Neuronal stem cell (in vitro differentiated cells): ENCODE measurements at places on chromosomes 3 and 15.

DNA sequence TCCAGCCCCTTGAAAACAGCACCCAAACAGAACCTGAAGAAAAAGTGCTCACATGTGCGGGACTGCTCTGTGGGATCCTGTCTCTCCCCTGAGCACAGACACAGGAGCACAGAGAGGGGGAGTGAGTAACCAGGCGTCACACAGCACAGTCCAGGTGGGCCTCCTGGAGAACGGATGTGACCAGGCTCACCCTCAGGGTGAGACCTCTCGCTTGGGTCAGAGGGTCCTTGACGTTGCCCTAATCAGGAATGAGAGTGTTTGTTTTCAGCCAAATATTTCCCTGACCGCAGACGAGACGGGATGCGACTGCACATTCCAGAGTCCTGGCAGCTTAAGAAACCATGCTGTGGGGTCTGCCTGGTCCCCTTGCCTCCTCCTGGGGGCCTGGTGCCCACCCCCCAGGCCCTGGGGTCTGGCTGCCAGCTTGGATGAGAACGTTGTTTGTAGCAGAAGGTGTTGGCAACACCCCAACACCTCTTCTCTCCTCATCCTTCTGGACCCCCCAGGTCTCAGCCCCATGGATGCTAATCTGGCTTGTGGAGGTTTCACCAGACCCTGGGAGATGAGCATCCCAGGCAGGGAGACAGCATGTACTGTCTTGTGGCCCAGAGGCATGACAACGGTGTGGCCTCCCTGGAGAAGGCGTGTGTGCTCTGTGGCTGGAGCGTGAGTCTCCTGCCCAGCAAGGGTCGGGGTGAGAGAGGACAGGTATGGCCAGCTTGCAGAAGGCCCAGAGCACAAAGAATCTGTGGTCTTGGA, 42.1 kb upstream of the SLC6A6 start:
- DNase-seq = no peak

DNA sequence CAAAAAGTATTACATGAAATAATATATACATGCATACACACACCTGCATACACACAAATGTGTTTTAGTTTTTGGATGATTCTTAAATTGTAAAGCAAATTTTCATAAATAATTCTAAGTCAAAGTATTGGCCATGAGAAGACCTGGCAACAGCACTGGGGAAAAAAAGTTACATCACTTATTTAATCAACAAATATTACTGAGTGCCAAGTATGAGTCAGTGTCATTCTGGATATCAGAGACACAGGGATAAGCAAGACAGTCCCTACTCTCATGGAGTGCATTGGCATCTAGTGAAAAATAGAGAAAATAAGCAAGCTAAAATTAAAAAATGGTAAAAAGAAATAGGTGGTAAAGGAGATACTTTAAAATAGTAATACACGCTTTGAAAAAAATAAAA, 29.4 kb upstream of the GUCA1C start:
- no peak for DNase-seq

DNA sequence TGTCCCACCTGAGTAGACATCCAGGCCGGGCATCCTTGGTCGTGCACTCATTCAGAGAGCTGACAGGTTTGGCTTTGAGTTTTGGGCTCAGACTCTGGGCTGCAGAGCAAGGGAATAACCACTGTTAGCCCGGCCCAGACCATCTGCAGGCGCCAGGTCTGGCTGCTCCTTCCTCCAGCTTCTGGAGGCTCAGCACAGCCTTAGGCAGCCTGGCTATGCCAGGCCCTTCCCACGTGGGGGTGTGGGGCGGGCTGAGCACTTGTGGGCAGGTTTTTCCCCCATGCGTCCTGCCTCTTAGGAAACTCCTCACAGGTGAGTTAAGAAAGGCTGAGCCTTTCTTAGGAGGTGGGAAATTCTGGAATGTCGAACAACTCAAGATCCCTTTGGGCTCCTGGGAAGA, 11.2 kb downstream of the PLA2G4B start:
- DNase-seq = no peak

DNA sequence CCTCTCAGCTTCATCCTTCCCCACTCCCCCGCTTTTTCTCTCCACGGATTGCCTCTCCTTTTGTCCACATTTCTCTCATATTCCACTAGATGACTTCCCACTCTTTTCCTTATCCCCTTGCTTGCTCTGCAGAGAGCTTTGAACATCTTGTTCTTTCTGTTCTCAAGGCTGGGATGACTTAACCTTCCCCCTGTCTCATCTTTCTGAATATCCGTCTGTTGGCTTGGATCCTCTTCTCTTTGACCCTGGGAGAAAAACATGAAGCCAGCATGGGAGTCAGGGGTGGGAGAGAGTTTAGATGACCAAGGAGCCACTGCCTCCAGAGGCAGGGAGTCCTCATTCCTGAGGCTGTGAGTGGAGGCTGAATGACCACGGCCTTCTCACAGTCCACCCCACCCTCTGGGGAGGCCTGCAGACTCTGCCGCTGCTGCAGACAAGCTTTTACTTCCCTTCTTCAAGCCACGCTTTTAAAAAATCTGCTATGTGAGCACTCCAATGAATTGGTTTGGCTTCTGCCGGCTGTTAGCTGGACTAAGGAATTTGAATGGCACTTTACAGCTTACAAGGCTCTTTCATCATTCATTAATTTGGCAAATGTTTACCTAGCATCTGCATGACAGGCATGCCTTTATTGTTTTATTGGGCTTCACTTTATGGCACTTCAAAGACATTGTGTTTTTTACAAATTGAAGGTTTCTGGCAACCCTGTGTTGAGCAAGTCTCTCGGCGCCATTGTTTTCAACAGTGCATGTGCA, 111.6 kb upstream of the SLC6A6 start:
- no peak for DNase-seq

GRCh38 chr3:172268425-172268824, 179.8 kb downstream of the GHSR start:
- DNase-seq = no peak

- DNase-seq = no peak
Measured at GRCh38 chr15:27870320-27870719, 228.8 kb downstream of the OCA2 start.

DNA sequence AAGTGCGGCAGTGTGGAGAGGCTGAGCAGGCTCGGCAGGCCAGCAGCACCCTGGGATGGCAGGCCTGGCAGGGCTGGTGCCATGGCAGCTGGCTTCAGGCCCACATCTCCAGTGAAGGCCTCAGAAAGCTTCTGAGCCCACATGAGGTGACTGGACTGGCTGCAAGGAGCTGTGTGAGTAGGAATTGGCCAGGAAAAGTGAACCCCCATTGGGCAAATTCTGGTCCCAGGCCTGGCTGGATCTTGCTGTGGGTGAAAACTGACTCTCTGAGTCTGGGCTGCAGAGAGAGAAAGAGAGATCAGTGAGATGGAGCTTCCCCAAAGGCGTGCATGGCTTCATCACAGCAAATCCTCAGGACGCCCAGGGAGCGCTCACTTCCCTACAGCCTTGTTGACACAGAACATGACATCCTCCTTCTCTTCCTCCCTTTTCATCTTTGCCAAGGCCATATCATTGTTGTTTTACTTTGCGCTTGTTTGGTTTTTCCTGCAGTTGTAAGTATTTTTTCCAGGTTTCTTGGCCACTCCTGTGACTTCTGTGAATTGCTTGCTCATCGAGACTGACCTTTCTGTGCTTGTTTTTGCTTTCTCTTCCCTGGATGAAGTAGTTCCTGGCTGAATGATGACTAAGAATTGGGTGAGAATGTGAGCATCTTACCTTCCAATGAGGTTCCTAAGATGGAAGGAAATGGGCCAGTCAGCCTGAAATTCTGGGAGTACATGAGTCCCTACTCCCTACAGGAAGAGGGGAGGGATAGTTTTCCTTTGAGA, 299.1 kb downstream of the TLE3 start:
- DNase-seq = no peak

- DNase-seq = no peak
Measured at GRCh38 chr3:39528844-39529243, 61.4 kb downstream of the MOBP start.

- no peak for DNase-seq
Measured at GRCh38 chr3:100256731-100257151, 4.1 kb upstream of the TBC1D23 start.

- no peak for DNase-seq
Measured at GRCh38 chr3:193372783-193373182, 5.8 kb downstream of the ATP13A5 start.

DNA sequence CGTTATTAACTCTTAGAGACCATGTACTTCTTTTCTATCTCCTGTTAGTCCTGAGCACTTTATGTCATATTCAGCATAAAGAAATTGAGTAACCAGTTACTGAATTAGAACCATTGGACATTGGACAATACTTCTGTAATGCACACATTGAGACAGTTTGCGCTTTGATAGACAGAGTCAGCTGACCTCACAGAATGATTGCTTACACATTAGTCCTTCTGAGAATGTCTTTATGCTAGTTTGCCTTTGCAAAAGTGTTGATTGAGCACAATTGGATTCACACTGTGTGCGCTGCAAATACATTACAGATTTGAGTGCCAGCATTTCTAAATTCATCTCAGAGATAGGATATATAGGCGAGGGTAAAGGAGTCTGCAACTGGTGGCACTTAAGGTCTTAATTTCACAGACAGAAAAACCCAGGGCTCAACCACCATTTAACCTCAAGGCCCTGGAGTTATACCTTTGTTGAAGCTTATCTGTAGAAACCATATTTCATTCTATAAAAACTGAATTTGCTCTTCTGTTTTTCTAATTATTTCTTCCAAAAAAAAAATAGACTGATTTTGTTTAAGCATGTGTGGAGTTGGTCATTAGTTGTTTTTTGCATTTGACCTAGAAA, 3.8 kb downstream of the SERPINI1 start:
- DNase-seq = no peak

- no peak for DNase-seq
Measured at GRCh38 chr3:98839846-98840245, 61.6 kb downstream of the DCBLD2 start.

DNA sequence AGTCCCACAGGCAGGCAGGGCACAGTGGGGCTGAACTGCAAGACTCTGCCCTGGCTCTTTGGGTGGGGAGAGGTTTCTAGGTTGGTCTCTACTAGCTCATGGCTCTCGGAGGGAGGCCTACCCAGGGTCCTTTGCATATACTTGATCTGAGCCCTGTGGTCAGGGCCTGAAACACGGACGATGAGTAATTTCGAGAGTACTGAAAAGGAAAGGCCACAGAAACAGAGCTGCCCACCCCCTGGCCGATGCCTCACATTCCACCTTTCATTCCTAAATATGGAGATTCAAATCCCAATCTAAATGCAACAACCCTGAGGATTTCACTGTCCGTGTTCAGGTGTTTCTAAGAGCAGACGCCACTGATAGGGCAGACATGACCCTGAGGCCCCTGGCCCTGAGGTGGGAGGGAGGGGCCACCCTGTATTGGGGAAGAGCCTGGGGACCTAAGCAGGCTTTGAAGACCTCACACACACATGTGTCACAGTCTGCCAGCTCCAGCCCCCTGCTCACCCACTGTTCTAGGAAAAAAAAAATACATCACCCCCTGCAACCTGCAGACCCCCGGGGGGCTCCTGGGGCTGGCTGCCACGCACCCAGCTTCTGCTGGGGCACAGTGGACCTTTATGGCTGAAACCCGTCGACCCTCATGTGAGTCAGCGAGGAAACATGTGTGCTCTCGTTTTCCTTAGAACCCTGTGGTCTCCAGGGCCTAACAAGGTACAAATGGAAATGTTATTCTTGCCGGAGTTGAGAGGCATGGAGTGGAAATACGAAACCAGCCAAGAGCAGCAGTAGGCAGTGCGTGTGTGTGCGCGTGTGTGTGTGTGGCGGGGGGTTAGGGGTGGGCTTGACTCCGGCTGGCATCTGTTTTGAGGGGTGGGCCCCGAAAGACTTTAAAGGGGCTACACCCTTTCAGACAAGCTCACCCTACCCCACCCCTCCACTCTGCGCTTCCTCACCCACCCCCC, 112.7 kb downstream of the CHSY1 start:
- DNase-seq = no peak

DNA sequence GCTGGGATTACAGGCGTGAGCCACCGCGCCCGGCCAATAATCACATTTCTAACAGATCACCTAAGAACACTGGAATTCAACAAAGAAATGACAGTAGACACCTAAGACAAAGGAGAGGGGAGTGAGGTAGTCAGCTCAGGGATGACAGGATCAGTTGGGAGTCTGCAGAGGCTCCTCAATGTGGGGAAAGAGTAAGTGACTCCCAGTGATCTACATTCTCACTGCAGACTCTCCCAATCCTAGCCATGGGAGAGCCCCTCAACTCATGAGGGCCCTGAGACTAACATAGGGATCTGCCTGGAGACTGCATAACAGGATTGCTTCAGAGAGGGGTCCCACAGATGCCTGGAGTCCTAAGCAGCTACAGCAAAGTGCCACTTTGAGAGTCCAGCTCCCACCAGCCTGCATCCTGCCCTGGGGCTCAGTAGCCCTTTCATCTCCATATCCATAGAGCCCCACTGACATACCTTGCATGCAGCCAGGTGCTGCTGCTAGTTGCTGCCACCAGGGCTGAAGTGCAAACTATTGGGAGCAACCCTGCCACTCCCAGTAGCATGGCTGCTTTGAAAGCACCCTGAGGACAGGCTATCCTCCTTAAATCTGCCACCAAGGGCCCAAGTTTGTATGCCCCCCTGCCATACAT, 21.8 kb upstream of the PFN2 start:
- DNase-seq = no peak

GRCh38 chr3:179703816-179704215, 51.0 kb downstream of the USP13 start:
- no peak for DNase-seq

- no peak for DNase-seq
Measured at GRCh38 chr3:148772361-148772760, 55.2 kb upstream of the CPB1 start.

DNA sequence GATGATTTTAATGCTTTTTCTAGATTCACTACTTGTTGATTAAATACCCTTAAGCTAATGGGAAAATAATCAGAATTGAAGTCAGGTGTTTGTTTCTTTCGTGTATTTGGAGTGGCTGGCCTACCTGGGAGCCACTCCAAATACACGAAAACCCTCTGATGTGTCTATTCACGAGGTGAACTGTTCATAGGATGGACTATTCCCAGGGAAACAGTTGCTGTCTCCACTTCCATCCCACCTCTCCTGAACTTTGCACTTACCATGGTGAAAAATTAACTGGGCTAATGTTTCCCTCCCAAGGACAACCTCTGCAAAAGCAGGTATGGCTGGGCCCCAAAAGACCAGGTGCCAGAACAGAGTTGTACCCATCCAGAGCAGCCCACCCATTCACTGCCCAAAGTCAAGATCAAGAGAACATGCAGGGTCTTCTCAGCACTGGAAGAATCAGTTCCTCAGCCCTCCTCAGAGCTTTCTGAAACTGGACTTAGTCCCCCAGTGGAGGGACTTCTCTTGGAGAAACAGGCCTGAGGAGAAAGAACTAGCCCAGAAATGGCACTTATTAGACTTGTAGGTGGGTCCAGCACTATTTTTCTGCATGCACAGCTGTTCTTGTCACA, 2.9 kb upstream of the SMAD3 start:
- DNase-seq = no peak

- no peak for DNase-seq
Measured at GRCh38 chr15:35648941-35649340, 103.0 kb upstream of the DPH6 start.

DNA sequence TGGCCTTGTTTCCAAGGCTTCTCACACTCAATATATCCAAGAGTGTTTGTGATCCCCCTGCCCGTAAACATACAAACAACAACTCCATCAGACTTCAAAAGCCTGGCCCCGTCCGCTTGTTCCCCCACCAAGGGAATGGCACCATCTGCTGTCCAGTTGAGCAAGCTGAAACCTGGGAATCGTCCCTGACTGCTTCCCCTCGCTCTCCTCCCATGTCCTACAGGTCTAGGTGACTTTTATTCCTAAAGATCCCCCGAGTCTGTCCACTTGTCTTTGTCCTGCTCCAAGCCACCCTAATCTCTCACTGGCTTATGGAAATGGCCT, 27.9 kb upstream of the FAM174B start:
- peak; percentile 27 for DNase-seq

GRCh38 chr3:183895774-183896173, 11.1 kb upstream of the PARL start:
- DNase-seq = no peak
